Upper lobe of left lung (tissue), 6 donors: ENCODE measurements at places on chromosomes 3 and 15.

- no peak for DNase-seq
These were observed 170.2 kb downstream of the GMNC start for GRCh38 chr3:190692256-190692655.

DNA sequence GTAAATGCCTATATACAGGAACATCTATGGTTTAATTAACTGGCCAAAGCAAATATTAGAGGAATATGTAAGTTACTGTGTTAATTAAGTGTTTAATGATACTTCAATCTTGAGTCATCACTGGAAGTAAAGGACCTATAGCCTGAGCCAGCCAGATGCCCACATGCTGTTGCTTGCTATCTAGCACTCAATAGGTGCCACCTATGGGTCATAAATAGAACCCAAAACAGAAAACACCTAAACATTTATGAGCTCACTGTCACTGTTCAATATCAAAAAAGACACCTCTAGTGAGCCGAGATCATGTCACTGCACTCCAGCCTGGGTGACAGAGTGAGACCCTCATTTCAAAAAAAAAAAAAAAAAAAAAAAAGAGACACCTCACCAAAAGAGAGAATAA, 48.4 kb upstream of the IP6K2 start:
- DNase-seq, result no peak

DNA sequence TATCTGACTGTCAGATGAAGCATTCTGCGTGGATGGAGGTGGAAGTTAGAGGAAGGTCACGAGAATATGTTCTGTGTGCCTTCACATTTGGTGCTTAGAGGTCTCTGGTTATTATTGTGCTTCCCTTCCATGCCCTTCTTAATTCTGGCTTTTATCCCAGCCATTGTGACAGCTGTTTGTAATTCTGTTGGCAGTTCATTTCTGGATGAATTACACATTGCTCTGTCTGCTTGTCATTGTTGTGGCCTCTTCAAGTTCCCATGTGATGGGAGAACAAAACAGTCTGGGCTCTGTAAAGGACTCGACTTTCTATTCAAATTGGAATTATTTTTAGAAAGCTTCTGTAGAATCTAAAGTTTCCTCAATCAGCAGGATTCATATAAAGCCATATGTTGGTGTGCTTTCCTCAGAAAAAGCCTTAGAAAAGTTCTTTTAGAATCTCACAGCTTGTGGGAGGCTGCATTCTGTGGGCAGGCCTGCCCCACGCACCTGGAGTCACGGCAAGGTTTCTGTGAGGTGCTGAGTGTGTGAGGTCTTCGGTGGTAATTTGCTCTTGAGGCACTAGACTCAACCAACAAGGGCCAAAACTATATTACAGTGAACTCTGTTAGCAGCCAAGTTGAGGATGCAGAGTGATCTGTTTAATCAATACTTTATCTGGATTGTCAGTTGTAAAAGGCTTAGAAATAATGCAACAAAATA, 397.4 kb upstream of the AZI2 start:
- DNase-seq, result no peak

DNA sequence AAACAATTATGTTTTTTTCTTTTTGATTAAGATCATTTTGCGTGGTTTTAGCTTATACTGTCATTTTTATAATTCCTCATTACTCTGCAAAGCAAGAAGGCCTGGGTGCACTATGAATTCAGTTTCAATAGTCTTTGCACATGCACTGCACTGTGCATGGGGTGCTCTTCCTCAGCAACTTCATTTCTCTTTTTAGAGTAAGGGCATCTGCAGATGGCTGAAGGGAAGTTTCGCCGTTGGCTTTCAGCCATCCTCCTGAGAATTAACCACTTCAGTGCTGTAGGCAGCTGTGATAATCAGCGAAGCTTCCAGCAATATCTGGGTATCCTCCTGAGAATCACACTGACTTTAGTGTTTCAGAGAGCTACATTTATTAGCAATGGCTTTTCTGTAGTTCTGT, 284.8 kb downstream of the GBE1 start:
- DNase-seq, result no peak

- no peak for DNase-seq
These were observed 262.3 kb upstream of the CHRNA7 start for GRCh38 chr15:31768055-31768454.

DNA sequence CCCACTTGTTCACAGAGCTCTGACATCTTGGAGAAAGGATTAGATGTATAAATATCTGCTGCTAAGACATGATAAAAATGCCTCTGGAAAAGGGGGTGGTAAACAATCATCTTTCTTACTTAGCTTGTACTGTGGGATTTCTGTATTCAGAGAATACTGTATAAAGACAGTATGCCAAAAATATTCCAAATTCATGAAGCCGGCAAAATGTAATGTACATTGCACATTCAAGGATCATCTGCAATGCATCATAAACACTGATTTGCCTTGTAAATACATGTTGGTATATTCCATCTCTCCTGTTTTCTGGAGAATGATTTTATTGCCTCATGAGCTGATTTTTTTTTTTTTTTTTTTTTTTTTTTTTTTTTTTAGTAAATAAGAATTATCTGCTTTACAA, 355.3 kb downstream of the ROBO1 start:
- DNase-seq, result no peak

DNA sequence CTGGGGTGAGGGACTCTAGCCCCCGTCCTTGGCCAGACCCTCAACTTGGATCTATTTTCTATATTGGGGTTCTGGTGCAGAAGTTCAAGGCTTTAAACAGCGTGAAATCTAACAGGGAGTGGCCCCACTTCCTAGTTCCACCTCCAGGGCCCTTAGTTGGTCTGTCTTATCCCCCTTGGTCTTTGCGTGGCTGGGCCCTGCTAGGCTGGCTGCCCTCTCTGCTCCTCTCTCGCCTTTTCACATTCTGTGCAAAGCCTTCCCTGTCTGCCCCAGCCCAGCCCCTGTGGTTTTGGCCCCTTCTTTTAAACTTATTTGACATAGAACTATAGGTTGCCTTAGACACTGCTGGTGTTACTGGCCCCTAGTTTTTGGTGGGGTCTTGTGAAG, 5.6 kb downstream of the PPCDC start:
- DNase-seq, result no peak

- no peak for DNase-seq
These were observed 217.6 kb downstream of the ARRDC4 start for GRCh38 chr15:98177966-98178592.

- DNase-seq, result no peak
These were observed 131.6 kb downstream of the C3orf70 start for GRCh38 chr3:185021256-185021655.
